ENCODE measurements at places on chromosomes 7 and 10.

GRCh38 chr7:9945857-9946256, 1027.8 kb upstream of the PHF14 start:
- no peak for DNase-seq

GRCh38 chr10:84695902-84696301, 367.5 kb downstream of the CCSER2 start:
- no peak for DNase-seq

GRCh38 chr7:2477447-2478398, 1.5 kb upstream of the GRIFIN start:
- no peak for DNase-seq

DNA sequence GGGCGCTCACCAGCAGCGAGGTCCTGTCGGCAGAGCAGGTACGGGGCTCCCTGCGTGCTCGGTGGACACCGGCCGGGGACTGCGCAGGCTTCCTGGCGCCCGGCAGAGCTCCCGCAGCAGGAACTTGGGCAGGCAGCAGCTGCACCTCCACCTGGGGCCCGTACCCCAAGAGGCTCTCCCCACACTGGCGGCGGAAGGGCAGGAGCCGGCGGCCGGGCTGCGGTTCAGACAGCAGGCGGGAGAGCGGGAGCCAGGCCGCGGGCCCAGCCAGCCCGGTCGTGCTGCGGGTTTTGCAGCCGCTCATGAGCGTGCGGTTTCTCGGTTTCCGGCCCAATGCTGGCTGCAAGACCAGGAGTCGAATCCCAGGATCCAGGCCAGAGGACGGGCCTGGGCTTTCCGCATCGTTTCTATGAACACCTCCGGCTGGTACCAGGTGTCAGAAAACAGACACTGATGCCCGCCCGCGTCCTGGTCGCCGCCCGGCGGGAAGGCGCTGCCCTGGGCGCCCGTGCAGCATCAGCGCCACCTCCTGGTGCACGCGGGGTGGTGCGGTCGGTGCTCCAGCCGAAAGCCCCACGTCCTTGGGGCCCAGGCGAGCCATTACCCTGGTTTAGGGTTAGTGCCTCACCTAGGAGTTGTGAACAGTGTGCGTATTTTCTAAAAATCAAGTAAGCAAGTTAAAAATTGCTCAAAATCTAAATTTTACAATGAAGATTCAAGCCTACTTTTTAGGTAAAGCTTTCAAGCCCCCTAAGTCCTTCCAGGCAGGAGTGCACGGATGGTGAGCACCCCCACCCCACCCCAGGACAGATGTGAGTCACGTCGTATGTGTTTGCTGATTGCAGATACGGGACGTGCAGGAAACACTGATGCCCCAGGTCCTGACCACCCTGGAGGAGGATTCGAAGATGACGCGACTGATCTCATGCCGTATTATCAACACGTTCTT, 47.4 kb upstream of the PRKAR1B start:
- DNase-seq: no peak

- no peak for DNase-seq
These were observed 435.2 kb upstream of the LRGUK start for GRCh38 chr7:133691727-133692610.

DNA sequence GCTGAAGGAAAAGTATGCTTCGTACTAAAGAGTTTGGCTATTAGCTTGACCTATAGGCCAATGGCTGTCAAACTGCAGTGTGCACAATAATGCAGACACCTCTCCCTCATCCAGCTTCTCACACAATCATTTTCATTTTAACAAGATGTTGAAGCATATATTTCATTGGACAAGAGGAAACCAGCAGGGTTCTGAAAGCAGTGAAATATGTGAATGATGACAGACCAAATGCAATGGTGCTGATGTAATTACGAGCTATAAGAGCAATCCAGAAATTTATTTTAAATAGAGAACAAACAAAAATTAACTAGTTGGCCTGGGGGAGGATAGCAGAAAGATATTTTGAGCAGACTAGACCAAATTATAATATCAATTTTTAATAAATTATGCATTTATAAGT, 331.5 kb upstream of the AKR1E2 start:
- DNase-seq: no peak

- no peak for DNase-seq
These were observed 1.1 kb upstream of the LARP4B start for GRCh38 chr10:932589-932988.

DNA sequence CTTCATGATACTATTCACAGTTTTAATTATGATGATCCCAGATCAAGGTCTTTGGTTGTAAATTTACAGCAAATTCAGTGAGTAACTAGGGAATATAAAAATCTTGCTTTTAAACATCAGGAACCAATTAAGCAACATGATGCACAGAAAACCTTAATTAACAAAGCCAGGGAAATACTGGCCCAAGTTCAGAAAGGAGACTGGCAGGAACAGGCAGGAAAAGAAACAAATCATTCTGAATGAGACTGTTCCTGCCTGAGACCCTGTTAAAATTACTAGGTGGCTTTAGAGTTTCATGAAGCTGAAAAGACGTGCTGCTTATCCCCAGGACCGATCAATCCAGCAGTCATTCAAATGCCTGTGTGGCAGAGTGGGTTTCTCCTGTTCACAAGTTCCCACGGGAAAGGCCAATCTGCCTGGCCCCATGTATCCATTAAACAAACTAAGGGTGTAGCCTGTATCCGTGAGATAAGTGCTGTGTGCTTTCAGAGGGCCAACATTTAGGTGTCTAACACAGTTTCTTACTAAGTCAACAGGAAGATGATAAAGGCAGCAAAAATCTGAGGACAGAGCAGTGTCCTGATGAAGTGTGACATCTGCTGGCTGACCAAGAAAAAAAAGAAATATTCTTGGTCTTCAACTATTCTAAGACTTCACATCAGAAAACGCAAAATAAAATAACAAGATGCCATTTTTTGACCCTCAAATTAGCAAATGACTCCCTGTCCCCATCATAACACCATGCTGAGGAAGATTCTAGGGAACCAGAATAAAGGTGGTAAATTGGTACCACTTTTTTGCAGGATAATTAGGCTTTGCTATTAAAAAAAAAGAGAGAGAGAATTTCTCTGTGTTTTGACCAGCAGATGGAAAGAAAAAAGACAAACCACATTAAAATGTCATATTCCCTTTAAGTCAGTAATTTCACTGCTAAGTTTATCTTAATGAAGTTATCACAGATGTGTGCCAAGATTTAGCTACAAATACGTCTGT, 34.2 kb downstream of the PUS7 start:
- no peak for DNase-seq

DNA sequence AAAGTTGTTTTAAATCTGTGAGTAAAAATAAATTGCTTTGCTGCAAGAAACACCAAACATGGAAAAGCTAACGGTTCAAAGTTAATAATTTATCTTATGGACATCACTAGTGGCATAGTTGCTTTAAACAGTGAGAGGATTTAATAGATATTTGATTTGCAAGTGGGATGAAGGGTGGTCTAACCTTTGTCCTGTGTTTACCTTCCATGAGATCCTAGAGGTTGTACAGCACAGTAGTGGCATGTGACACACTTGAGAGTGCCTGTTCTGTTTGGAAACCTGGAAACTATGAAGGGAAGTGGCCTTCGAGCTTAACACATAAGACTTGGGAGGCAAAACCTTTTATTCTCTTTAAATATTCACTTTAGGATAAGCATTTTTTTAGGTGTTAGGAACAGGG, 16.0 kb downstream of the EGFR start:
- DNase-seq: no peak

DNA sequence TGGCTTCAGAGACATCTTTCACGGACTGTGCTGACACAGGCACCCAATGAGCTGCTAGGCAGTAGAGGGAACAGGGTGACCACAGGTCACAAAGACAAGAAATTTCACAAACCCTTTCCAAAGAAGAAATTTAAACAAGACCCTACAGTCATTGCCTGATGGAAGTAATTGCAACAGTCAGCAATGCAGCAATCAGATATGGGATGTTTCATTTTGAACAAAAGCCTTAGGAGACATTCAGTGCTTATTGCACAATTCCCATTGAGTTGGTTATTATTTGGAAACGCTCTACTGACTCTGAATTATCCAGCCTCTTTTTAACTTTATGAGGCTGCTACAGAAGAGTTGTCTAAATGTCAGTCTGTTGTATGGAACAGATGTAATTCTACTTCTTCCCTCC, 85.5 kb downstream of the ETV1 start:
- no peak for DNase-seq

GRCh38 chr7:41809940-41810576, 107.2 kb upstream of the INHBA start:
- no peak for DNase-seq

DNA sequence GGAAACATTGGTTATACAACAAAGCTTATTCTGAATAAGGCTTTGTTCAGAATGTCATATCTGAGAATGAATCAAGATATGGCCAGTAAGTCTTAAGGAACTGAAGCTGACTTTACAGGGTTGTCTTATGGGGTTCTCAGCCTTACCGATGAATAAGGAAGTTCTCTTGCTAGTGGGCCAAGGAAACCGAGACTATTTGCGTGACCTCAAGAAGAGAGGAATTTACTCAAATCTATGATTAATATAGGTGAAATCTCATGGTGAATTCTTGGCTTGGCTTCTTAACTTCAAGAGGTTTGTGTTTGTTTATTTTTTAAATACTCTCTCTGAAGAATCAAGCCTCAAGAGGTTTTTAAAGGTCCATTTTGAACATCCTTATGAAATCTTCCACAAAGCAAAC, 4.7 kb upstream of the MRLN start:
- DNase-seq: no peak

- no peak for DNase-seq
These were observed 804.3 kb upstream of the COBL start for GRCh38 chr7:52120912-52121311.

DNA sequence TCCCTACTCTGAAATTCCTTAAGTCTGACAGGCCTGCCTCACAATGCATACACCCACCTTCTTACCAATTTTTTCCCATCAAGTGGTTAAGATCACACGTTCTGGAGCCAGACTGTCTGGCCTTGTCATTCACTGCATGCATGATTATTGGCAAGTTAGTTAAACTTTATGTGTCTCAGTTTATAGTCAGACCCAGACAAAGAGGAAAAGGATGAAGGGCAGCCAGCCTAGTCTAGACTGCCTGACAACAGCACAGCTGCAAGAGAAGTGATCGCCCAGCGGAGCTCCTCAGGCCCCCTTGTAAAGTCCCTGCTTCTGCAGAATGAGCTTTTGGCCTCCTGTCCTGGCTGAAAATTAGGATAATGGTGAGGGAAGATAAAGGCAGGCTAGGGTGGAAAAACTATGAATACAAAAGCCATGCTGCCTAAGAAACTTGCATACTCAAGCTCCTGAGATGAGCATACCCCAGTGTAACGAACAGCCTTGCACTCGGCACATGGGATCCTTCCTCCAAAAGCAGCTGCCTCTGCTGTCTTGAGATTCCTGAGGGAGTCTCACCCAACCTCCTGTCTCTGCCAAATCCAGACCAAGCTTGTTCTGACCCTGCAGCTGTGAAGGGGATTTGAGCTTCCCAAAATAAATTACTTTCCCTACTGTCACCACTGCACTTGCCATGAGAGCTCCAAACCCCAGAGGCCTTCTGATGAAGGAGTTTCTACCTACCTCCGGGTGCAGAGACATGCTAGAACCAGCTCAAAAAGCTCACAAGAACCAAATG, 26.7 kb upstream of the MRLN start:
- no peak for DNase-seq

GRCh38 chr7:95317546-95317945, 6.8 kb downstream of the PON1 start:
- DNase-seq: no peak

DNA sequence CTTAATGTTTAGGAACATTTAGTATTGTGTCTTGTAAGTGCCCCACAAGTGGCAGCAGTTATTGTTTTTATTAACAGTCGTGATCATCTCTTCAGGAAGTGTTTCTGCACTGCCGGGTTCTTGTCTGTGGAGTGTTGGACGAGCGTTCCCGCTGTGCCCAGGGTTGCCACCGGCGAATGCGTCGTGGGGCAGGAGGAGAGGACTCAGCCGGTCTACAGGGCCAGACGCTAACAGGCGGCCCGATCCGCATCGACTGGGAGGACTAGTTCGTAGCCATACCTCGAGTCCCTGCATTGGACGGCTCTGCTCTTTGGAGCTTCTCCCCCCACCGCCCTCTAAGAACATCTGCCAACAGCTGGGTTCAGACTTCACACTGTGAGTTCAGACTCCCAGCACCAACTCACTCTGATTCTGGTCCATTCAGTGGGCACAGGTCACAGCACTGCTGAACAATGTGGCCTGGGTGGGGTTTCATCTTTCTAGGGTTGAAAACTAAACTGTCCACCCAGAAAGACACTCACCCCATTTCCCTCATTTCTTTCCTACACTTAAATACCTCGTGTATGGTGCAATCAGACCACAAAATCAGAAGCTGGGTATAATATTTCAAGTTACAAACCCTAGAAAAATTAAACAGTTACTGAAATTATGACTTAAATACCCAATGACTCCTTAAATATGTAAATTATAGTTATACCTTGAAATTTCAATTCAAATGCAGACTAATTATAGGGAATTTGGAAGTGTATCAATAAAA, 22.2 kb downstream of the PLA2G12B start:
- DNase-seq: no peak

GRCh38 chr7:157152391-157152937, 13.7 kb downstream of the UBE3C start:
- DNase-seq: no peak

DNA sequence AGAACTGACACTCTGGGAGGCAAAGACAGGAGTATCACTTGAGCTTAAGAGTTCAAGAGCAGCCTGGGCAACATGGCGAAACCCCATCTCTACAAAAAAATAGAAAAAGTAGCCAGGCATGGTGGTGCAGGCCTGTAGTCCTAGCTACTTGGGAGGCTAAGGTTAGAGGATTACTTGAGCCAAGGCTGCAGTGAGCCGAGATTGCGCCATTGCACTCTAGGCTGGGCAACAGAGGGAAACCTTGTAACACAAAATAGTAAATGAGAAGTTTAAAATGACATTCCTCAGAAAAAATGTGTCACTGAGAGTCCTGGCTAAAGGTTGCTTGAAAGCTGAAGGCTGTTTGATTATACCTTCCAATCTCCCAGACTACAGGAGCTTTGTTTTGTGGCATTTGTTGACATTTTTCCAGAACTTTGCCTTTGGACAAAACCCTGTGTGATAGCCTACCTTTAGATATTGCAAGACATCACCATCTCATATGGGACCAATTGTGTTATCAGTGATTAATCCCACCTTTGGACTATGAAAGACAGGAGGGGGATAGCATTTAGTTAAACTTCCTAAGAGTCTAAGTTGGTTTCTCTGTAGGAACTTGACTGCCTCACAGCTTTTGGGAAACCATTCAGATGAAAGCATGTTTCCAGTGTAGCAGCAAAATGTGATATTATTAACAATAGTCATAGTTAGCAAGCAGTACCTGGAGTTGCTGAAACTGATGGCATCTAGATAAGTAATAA, 5.3 kb downstream of the TNKS2 start:
- no peak for DNase-seq

GRCh38 chr7:121139427-121139826, 150.9 kb downstream of the CPED1 start:
- no peak for DNase-seq

- DNase-seq: no peak
These were observed 5.4 kb downstream of the LOXL4 start for GRCh38 chr10:98262571-98262970.

DNA sequence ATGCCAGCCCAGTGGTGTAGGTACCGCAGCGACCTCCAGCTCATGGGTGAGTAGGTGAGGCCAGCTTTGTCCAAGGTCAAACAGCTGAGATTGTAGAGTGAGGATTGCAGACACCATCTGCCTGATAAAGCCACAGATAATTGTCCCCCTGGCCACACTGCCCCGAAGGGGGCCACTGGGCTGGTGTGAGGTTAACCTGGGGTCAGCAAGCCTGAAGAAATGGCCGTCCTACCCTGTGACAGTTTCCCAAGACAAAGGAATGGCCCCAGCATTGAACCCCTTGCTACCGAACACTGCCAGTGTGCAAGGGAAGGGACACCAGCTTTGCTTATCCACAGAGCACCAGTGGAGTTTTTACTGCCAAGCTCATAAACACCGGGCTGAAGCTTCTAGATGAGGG, 23.0 kb downstream of the ECHDC3 start:
- no peak for DNase-seq

Measured in NCI-H2081 treated with DMSO at 0.1 percent for 48 hours (cell line).